ENCODE measurements at places on chromosomes 11 and 22.
A peak's percentile ranks its signal among the peaks of the same experiment; 100 is the strongest.

GRCh38 chr22:43185860-43186261 is 1.1 kb downstream of the TTLL12 start:
- no peak for DNase-seq

- no peak for DNase-seq
Observed at GRCh38 chr11:208181-208916, 841 bp downstream of the RIC8A start.

DNA sequence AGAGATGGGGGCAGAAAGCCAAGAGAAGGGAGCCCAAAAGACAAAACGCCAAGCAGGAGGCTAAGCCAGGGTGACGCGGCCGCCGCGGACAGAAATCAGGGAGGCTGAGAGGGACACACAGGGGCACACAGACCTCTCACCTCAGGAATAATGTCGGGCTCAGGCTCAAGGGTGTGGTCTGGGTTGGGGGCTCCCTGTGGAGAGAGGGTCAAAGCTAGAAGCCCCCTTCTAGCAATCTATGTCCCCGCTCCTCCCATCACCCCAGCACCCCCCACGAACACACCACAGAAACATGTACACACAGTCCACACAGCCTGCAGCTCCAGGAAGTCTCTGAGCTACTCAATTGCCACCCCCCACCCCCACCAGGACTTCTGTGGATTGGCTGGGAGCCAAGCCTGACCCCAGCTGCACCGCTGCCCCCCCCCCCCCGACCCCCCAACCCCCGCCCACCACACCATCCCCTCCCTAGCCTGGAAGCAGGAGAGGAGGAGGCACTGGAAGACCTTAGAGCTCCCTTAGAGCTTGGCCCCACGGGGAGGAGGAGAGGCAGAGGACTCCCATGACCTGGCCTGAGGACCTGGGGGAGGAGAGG is 6.9 kb downstream of the BCL9L start:
- no peak for DNase-seq

DNA sequence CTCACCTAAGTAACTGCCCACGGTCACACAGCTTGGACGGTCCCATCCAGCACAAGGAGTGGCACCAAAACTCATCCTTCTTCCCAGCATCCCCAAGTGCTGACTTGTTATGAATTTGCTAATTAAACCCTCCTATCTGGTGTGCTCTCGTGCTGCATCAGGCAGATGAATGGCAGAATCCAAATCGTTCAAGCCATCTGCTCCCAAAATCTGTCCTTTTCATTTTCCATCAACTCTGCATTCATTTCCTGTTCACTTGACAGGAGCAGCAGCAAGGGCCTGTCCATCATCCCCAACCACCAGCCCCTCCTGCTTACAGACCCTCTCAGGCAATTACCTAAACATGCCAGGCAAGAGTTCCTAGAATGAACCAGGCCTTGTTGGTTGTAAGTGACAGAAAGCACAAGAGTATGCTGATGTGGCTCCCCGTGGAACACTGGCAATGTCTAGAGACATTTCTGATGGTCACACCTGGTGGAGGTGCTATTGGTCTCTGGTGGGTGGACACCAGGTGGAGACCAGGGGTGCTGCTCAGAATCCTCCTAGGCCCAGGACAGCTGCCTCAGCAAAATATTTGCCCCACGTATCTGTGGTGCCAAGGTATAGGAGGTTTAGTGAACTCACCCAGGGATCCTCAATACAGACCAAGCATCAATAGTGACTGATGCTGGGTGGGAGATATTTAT is 832.5 kb downstream of the TBC1D22A start:
- no peak for DNase-seq

DNA sequence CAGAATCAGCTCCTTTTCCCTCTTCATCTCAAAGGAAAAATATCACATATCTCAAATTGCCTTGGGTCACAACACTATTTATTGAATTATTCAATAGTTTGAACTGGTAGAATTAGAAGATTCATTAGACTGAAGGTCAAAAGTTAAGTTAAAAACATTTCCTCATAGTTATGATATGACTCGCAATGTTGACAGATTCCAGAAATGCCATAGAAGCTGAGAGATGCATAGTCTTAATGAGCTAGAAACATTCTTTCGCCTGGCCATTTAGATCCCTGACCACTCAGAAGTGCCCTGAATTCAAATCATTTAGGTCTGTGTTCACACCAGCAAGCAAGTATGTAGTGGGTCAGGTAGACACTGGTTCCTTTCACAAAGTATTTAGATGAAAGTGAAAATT is 44.4 kb downstream of the FAT3 start:
- peak; percentile 16 for DNase-seq

DNA sequence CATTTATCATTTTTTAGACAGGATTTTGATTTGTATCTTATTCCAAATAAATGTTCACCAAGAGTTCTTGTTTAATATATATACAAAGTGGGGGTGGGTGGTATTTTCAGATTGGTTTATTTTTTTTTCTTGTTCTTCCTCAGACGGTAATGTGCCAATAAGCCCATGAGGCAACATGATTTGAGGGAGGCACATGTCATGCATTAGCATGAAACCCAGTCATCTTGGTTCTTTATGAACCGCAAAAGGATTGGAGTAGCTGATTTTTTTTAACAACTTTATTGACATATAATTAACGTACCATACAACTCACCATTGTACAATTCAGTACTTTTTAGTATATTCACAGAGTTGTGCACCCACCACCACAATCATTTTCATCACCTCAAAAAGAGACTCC is 2.7 kb downstream of the BCL2L13 start:
- DNase-seq: no peak

GRCh38 chr22:25775531-25775930 is 33.5 kb downstream of the MYO18B start:
- DNase-seq: no peak

DNA sequence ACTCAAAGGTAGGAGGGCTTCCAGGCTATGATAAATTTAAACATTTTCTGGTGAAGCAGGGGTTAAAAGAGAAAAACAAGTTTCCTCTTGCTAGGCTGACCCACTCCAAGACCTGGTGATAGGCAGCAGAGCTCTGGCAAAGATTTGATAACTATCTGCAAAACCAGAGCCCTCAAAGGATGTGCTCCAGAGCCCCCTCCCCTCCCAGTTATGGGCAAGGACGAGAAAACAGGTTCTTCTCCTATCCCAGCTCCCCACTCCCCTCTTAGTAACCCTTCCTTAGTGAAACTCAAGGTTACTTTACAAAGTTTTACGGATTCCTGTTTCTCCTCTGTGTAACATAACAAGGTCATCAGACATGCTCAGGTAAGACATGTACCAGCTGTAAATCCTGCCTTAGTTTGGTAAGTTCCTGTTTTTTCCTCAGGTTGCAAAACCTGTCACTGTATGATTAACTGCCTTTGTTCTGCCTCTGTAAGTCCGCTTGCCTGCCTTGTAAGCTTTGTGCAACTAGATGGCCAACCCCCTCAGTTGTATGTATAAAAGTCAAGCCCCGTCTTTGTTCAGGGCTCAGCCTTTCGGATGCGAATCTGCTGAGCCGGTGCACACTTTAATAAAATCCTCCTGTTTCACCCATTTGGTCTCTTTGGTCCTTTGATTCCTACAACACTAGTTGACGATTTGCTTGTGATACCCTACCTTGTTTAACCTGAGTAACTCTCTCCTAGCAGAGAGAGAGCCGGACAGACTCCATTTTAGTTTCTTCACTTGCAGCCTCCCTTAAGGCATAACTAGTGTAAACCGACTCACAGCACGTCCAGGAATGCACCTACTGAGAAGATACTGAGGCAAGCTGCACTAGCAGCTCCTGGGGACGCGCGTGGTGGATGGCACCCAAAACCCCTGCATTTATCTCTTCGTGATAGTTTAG is 13.9 kb downstream of the APOBEC3H start:
- DNase-seq: no peak

- no peak for DNase-seq
Observed at GRCh38 chr11:116707161-116707629, 65.6 kb downstream of the BUD13 start.

DNA sequence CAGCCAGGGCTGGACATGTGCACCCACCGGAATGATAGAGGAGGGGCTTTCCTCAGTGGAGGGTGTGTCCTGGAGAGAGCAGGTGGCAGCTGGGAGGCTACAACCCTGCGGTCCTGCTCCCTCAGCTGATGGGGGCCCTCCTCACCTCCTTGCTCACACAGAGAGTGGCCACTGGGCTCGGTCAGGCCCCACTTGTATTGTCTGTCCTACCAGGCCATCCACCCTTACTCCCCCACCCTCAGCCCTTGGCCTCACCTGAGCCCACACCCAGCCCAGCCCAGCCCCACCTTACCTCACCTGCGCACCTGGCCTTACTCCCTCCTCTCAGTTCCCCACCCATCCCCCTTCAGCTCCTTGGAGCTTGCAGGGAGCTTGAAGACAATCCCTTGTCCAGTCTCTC is 3.1 kb downstream of the TRPM5 start:
- no peak for DNase-seq

DNA sequence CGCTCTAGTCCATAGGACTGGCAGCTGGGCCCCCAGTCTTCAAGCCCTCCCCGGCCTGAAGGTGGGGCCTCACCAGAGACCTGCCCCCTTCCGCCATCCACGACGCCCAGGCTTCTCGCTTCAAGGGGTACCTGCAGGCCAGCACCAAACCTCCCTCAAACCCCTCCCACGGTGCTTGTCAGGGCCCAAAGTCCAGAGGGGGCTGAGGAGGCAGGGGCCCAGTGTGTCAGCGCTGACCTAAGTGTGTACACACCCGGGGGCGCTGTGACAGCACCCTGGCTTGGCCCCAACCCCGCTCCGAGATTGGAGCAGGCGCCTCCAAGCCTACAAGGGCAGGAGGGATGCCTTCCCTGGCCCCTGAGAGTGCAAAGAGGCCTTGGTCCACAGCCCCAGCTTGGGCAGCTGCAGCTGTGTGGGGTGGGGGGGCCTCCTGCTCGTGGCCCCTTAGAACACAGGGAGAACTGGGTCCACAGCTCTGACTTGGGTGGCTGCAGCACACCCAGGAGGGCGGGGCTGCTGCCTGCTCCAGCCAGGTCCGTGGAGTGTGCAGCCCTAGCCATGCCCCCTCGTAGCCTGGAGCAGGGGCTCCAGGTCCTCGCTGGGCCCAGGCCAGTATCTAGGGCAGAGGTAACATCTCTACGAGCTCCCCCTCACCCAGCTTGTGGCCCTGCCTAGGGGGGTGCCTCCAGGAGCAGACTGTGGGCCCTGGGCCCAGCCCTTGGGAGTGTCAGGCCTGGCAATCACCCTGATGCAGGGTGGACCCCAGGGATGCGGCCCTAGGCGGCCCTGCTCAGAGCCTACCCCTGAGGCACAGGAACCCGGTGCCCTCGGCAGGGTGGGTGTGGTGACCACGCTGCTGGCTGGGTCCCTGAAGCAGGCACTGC is 4.9 kb downstream of the SBF2 start:
- DNase-seq: no peak

GRCh38 chr11:72570893-72571661 is 103.1 kb downstream of the PDE2A start:
- no peak for DNase-seq

- no peak for DNase-seq
Observed at GRCh38 chr11:723120-723883, 17.3 kb downstream of the EPS8L2 start.

- no peak for DNase-seq
Observed at GRCh38 chr22:43080616-43081015, 8.6 kb downstream of the TTLL1 start.

DNA sequence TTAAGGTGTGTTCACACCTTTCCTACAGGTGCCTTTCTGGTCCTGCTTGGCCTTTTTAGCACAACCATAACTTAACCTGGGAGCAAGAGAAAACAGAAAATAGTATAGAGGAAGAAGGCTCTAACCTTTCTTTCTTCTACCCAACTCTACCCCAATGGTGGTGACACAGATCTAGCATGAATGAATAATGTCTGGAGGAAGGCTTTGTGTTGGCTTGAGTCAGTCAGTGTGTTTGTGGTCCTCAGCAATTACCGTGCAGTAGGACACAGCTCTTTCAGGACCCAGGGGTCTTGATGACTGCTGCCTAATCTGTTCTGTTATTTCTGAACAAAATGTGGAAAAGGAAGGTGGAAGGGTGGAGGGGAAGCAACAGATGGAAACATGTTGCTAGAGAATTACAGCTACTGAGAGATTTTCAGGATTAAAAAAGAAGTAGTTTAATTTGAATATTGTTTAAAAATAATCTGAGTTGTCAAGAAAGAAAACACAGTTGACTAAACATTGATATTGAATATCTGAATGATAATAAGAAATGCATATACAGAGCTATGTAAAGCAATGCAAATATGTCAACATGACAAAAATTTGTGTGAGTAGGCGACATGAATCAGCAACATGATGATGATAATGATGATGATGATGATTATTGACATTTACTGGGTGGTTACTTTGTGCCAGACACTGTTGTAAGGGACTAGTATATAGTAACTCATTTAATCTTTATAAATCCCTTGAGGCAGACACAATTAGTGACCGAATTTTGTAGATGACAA is 55.3 kb downstream of the AASDHPPT start:
- no peak for DNase-seq

DNA sequence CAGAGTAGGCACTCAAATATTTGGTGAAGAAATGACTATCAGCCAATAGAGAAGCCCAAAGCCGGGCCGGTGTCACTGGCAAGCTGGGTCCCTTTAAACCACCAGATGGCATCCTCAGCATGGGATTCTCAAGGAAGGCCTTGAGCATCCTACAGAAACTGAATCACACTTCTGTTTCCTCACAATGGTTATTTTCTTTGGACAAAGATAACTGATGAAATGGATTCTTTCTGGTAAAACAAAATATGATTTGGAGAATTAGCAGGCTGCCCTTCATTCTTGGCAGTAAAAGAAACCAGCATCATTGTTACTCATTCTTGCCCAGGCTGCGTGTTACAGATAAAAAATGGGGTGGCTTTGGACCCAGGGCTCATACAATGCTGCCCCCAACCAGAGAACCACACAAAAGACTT is 30.3 kb upstream of the ASPHD2 start:
- DNase-seq: peak; percentile 8

- DNase-seq: no peak
Observed at GRCh38 chr11:76252631-76253070, 46.3 kb upstream of the WNT11 start.

DNA sequence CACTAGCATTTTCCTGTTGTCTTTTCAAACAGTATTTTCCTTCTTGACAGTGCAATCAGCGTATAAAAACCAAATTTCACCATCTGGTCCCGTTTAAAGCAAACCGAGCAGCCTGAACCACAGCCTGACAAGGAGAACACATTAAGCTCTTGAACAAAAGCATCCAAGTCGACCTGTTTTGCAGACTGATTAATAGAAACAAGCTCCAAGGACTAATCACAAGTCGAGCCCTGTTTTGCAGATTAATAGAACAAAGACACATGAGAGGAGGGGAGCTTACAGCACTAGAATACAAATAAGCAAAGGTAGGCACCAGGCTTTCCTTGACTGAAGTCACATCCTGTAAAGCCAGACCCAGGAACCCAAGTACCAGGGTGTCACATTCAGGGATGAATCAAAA is 104.8 kb downstream of the MPPED2 start:
- no peak for DNase-seq
